ENCODE measurements at places on chromosomes 5 and 9.

DNA sequence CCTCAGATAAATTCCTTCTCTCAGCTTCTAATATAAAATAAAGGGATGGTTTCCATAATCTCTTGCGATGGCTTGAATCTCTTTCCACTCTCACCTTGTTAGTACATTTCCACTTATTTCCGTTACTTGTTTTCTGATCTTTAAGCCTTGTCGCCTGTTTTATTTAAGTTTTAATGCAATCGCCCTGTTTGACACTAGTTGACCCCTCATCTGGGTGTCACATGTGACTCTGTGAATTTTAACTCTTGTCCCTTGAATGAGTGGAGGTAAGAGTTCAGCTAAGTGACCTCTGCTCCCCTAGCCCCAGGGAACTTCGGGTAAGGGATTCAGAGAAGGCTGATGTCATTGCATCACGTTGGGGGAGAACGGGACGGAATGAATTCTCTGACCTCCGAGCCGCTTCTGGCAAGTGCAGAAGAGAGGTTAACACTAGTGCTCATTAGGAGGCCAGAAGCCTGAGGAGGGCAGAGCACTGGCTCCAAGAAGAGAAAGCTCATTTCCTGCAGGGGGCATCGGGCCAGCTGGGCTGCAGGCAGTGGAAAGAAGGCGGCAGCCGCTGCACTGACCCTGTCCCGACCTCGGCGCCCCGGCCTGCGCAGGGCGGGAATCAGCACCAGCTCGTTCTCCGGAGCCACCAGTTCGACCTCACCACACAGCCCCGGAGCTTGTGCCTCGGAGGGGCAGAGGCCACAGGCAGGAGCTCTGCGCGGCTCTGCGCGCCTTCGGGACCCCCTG lies 569 bp downstream of the HINT2 start:
- no peak for DNase-seq

DNA sequence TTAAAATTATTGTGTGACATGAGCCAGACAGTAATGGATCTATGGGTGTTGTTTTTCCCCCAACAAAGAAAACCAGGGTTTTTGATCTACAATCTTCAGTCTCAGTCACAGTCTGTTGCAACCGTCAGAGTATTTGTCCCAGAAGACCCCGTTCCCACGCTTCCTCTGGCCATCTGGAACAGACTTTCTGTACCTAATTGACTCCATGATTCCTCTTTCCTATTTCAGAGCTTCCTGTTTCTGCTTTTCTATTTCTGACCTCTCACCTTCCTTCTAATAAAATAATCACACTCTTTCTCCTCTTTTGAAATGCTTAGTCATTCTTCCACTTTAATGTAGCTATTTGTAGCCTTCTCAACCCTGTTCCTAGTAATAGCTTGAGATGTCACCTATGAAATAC lies 1044.8 kb downstream of the DTWD2 start:
- DNase-seq, result no peak

DNA sequence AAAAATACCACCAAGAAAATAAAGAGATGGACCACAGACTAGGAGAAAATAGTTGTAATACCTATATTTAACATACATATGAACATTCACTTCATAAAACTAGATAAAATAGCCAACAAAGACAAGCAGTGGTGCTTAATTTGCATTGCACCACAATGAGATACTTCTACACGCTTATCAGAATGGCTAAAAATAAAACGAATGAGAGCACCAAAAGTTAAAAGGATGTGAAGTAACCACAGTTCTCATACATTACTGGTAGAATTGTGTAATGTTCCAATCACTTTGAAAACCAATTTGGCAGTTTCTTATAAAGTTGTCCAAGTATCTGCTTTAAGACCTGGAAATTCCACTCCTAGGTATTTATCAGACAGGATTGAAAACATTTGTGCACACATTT lies 198.9 kb upstream of the SGCD start:
- DNase-seq, result no peak

DNA sequence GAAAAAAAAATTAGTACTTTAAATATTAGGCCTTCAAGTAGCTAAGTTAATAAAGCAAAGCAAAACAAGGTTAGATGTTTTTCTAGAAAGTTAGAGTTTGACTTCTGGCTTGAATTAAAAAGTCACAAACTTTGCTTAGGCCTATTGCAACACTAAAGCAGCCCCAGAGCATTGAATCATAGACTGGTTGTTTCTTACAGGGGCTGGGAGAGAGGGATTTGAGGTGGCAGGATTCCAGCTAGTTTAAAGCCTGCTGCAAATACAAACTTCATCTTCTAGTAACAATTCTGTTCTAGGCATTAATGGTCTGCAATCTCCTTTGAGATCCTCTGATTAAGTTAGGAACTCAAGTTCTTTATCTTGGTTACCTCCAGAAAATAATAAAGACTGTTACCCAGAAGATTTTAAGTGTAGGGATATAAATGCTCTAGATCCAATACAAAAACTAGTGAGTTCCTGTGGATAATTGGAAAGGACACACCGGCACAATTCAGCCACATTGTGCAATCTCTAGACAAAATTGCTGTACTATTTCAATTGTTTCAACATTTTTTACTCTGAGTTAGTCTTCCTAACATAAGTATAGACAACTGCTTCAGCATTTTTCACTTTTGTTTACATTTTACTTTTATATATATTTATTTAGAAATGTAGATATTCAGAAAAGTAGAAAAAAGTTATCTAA lies 12.6 kb downstream of the OR13C5 start:
- DNase-seq, result no peak

DNA sequence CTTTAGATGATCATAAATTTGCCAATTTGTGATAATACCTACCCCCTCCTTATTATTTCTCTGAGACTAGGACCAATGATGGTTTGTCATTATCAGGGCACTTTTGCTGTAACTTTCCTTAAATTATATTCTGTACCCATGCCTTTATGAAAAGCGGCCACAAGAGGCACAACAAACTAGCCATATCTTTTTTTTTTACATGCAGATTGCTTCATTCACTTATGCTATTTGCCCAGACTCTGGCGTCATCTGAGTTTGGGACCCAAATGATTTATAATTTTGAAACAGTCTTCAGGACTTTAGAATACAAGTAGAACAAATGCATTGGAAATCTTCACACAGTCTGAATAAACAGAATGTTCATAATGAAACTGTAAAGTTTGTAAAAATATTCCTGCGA lies 408.1 kb downstream of the MAT2B start:
- no peak for DNase-seq

DNA sequence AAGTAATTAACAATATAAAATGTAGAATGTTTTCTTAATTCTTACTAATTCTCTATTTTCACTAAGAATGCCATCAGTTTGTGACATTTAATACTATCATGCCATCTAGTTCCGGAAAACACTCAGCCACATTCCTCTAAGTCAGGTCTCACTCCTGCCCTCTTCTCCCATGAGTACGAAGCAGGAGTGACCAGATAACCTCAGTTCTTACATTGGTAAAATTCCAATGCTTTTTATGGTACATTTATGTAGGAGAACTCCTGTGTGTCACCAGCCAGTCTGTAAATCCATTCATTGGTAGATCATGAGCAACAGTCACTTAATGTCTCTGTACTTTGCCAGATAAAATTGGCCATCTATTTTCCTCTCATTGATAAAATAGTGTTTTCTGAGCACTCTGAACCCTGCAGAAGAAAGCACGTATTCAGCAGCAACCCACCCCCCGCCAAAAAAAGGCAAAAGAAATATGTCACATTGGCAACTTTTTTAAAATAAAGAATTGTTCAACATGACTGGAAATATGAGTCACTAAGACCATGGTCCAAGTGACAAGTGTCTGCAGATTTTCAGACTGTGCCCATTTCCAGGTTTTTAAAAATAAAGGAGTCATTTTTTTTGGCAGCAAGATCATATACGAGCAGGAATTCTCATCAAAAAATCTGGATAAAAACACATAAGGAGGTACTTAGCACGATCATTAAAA lies 11.8 kb downstream of the GLIS3 start:
- DNase-seq, result no peak

- DNase-seq, result no peak
Observed at GRCh38 chr9:31597977-31598376, 786.5 kb upstream of the ACO1 start.

GRCh38 chr5:173016598-173017046 lies 33.1 kb downstream of the ATP6V0E1 start:
- no peak for DNase-seq

DNA sequence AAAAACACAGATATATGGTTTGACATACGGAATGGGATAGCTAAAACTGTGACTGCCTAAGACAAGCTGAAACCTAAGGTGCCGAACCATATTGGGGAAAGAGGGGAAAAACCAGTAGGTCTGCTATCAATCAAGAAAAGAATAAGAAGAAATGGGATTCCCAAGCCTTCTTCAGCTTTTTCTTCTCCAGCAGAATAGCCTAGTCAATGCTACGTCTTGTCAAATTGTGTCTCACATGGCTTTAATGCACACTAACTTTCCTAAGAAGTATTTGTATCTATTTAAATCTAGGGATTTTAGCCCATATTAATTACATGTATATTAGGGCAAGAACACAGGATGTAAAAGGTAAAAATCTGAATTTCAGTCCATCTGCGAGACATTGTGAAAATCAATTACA lies 797 bp upstream of the FBXO38 start:
- no peak for DNase-seq

GRCh38 chr5:79227484-79228025 lies 8.4 kb upstream of the JMY start:
- DNase-seq, result no peak

DNA sequence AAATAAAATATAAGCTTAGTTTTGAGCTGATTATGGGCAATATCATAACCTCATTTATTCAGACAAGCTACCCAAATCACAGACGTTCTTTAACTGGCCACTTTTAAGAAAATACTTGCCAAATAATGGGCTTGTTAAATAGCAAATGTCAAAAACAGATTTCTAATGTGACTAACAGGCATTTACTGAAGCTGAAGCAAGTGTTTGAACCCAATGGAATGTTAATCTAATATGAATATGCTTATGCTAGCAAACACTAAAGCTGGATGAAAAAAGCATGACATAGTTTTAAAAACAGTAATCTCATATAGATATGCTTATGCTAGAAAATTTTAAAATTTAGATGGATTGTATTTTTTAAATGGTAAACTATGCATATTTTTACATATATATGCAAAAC lies 411.6 kb upstream of the PTGER4 start:
- DNase-seq, result no peak

GRCh38 chr5:160199410-160199911 lies 29.8 kb upstream of the FABP6 start:
- peak; percentile 59 for DNase-seq

GRCh38 chr5:151947931-151948608 lies 23.4 kb upstream of the GLRA1 start:
- DNase-seq, result no peak

DNA sequence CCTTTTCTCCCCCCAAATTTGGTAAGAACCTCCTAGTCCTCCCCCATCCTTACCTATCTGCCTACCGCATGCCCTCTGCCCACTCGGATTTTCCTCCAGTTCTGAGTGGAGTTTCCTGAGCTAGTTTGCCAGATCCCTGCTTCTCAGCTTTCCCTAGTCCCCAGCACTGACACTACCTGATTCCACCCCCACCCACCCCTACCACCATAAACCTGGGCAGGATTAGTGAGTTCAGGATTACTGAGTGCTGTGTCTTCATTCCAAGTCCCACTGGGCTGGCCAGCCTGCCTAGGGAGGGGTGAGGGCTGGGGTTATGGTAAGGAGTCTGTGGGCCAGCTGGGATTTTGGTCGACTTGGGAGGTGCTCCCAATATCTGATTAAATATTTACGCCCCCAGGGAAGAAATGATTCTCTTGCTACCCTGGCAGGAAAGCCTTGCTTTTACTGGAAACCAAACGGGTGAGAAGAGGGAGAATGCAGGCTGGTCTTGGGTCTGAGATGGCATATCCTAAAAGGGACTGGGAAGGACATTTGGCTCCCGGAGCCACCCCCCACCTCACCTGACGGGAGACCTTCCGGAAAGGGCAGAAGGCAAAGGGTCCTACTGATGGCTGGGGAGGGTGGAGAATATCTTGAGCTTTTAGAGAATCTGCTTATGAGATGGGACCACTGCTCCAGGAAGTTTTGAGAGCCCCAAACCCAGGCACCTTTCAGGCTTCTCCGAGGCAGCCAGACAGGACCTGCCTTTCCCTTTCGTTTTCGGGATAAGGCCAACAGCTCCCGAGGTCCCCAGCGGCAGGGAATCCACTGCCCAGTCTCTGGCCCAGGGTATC lies 3.7 kb downstream of the PITX1 start:
- DNase-seq, result peak; percentile 73

GRCh38 chr5:62138607-62139006 lies 167.4 kb upstream of the KIF2A start:
- no peak for DNase-seq

DNA sequence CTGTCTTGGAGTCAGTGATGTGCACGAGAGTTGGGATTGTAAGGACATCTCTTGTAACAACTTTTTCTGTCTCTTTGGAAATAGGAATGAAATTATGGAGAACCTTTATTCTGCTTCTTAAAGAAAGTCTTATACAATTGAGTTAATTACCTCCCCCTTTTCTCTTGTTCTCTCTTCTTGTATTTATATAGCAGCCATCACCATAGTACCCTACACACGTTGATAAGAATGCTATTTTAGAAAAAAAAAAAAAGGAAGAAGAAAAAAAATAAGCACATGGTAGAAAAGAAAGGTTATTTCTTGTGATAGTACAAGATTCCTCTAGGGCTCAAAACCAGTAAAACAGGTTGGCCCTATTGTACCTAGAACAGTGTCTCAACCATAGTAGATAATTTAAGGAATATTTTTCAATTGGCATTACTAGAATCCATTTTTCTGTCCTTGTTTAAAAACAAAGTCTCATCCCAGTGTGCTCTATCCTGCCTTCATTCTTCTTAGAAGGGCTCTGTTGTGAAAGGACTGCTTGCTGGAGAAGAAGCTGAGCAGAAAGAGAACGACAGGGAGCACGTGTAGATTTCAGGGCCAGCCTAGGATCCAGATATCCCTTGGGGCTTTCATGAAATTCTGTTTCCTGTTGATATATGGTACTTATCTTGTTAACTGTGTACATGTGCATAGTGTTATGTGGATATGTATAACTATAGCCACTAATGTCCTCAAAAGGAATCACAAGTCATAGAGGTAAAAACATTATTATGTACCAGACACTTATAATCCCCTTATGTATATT lies 392.3 kb upstream of the MEF2C start:
- no peak for DNase-seq

DNA sequence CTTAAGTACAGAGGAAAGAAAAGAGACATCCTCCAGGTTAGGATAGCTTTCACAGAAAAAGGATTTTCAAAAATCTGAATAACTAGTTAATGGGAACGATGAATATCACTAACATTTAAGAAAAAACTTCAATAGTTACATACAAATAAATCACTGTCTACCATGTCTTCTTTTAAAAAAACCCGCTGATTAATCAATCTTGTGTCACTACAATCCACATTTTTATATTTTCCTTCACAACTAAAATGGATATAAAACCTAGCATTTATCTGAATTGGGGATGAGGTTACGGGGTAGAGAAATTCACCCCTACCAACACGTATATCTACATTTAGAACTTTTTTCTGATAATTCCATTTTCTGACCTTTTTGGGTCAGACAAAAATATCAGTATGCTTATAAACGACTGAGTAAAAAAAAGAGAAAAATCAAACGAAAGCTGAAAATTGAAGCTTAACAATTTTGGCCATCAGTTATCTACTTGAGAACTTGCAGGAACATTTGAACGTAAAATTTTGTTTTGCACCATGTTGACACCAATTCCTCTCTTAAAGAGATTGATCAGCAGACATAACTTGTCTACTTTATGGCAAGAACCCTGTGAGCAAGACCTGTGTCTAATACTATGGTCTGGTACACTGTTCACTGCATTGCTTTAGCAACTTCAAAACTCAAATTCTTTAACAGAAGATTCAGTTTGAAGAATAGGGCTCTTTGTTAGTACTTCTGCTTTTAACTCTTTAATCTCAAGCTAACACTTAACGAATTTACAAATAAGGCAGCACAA lies 4.8 kb downstream of the NR3C1 start:
- no peak for DNase-seq

Measured in D721Med (cell line).